ENCODE measurements at places on chromosomes 4 and X. TPM values are rescaled to one million over a fixed set of nuclear protein-coding genes. Genes with fewer than 3 reads are reported as not detected.

- no peak for DNase-seq
- no peak overlapping the region for H3K4me3 ChIP-seq
- H3K4me1 ChIP-seq = no peaks in the 10 kb centered on the region
- H3K36me3 ChIP-seq = no peaks in the 10 kb centered on the region
Observed at GRCh38 chr4:187302457-187303150, 578.9 kb upstream of the FAT1 start.

DNA sequence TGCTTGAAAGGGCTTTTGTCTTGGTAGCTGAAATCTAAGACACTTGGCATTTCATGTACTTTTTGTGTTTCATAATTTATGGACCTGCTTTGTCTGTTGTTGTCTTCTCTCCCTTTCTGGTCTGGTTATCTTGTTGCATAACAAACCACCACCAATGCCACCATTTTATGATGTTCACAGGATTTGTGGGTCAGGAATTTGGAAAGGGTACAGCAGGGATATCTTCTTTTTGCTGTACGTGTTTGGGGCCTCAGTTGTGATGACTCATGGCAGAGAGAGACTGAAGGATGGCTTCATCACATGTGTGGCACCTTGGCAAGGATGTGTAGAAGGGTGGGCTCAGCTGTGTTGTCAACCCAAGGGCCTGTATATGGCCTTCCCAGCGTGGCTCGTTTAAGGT, 35.2 kb downstream of the KDM6A start:
- DNase-seq = no peak
- no peak overlapping the region for H3K27ac ChIP-seq
- peaks cover 7% of the 10 kb centered on the region for H3K4me1 ChIP-seq

DNA sequence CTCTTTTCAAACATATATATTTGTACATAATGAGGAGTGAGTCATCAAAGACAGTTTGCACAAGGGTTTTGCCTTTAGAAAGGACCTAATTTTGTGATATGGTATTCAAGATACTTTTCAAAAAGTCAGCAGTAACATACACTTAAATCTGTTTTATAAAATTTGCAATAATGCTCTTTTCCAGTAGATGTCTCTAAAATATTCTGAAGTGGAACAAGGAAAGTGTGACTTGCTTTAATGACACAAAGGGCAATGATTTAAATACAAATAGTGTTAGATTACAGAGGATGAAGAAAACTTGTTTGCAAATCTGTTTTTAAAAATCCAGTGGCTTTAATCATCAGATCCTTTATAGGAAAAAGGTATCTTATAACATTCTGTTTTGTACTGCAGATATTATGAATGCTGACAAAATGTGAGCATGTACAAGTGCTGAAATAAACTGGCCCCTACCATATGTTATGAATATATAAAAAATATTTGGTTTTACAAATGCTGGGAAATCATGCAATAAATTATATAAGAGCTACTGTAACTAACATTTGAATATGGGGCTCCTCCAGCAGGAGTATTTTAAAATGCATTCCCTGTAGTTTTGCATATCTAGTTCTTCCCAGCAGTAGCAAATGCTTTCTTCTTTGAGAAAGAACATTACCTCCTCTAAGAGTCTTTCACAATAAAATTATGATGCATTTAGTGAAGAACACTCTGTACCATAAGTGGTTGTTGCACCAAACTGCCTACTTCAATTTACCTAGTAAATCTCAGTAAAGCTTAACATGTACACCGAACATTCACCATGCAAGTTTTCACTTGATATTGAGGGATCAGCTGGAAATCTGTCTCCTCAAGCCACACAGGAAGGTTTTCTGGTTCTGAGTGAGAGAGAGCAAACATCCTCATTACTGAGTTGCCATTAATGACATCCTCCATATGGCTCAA, 20.2 kb downstream of the MMRN1 start:
- H3K27ac ChIP-seq = no peak overlapping the region
- no peak for DNase-seq
- H3K4me1 ChIP-seq = no peaks in the 10 kb centered on the region

DNA sequence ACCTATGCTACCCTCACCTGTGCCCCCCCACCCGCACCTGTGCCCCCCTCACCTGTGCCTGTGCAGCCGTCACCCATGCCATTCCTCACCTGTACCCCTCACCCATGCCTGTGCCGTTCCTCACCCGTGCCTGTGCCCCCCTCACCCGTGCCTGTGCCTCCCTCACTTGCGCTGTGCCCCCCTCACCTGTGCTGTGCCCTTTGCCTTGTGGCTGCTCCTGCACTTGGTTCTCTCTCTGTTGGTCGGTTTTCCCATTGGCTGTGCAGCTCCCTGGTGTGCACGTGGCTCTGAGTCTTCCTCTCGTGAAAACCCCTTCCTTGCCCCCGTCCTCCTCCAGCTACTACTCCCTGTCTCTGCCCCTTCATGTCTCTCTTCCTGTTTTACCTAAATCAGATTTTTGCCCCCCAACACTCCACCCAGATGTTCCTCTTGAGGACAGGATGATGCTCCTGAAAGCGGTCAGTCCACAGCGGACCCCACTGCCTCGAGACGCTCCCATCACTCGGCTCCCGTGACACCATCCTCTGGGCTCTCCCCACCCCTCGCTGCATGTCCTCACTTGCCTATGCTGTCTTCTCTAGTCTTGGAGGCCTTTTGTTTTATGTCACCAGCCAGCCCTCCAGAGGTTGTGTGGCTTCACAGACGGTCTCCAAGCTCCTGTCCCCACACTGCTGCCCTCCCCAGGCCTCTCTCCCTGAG, 6.8 kb downstream of the MAEA start:
- peaks cover 54% of the 10 kb centered on the region for H3K36me3 ChIP-seq
- peaks cover 67% of the 10 kb centered on the region for H3K4me1 ChIP-seq
- no peaks in the 10 kb centered on the region for H3K27me3 ChIP-seq
- H3K4me3 ChIP-seq = no peak overlapping the region
- DNase-seq = no peak

Gene XAGE2
- total RNA-seq = not detected

Measured in CD4-positive, alpha-beta T cell (primary cell).